H54 (cell line): ENCODE measurements at places on chromosomes 1 and 21.

DNA sequence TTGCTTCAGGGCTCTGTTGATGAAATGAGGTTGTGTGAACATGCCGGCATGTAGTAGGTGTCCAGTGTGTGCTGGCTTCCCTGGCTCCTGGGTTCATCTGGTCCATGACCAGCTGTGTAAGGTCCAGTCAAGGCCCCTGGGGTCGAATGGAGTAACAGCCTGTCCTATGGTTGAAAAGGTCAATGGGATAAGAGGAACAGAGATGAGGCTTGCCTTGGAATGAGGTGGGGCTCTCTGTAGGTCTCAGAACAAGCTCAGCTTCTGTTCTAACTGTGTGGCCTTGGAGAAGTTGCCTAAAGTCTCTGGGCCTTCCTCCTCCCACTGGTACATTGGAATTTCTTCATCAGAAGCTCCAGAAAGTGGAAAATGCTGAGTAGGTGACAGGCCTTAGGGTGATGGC, 26.6 kb downstream of the RPS6KA1 start:
- DNase-seq = no peak

- DNase-seq = no peak
Measured at GRCh38 chr1:66258404-66259105, 275.4 kb upstream of the SGIP1 start.

GRCh38 chr1:23194119-23194984, 22.9 kb downstream of the HTR1D start:
- DNase-seq = peak; percentile 48

DNA sequence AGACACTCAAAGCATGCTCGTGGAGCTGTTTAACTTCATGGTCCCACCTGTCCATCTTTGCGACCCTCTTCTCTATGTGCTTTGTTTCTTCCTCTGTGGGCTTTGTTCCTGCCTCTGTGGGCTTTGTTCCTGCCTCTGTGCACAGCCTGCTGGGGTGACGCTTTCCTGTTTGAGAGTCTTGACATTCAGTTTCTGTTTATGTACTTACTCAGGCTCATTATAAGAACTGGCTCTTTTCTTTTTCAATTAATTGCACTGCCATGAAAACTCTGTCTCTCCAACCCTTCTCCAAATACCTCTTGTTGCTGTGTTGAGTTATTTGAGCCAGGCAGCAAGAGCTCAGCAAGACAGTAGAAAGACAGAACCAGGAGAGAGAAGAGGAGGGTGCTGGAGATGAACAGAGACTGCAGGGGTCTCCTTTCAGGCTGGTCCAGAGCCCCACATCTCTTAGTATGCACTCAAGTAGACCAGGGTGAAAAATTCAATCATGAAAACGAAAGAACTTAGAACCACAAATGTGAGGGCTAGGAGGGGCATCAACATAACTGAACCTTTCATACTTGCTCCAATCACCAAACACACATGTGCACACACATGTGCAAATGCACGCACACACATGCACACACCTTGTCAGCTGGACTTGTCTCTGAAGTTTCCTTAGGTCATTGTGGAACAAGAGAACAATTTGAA, 88.3 kb upstream of the SGIP1 start:
- DNase-seq = no peak

- no peak for DNase-seq
Measured at GRCh38 chr21:34886240-34887104, 162.6 kb downstream of the RUNX1 start.

DNA sequence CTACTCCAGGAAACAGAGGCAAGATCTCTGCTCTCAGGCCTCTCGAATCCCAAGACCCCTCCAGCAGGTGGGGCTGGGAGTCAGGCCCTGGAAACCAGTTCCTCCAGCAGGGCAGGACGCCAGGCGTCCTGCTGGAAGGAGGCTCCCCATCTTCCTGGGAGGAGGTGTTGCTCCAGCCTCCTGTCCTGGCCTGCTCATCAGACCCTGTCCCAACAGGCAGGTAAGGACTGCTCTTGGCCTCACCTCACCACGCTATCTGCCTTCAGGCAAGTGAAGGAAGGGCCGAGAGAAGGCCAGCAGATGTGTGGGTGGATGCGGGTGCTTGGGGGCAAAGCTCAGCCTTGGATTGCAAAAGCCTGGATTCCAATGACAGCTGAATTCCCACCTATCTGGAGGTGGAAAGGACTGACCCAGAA, 82.9 kb downstream of the SSBP3 start:
- no peak for DNase-seq

DNA sequence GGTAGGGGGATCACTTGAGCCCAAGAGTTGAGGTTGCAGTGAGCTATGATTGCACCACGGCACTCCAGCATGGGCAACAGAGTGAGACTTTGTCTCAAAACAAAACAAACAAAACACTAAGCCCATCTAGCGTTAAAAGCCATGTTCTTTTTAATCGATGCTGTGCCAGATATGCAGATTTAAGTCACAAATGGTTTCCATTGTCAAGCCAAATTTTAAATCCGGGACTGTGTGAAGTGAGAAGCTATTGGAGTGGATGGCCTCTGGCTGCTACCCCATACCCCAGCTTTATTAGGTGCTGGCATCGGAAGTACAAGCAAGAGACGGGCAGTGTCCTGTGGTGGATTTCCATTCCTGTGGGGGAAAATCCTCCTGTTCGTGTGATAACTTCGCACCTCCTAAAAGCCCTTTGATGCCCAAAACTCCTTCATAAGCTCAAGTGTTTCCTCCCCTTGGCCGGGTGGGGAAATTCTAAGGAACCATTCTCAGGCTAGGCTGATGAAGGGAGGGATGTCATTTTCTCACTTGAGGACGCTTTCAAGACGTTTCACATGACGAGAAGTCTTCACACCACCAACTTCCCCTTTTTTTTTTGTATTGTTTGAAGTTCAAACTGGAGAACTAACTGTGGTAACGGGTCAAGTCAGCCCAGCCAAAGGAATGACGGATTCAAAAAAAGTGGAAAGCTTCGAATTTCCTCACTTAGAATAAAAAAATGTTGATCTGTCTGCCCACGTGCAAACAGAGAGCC, 140.8 kb downstream of the KAZN start:
- no peak for DNase-seq

DNA sequence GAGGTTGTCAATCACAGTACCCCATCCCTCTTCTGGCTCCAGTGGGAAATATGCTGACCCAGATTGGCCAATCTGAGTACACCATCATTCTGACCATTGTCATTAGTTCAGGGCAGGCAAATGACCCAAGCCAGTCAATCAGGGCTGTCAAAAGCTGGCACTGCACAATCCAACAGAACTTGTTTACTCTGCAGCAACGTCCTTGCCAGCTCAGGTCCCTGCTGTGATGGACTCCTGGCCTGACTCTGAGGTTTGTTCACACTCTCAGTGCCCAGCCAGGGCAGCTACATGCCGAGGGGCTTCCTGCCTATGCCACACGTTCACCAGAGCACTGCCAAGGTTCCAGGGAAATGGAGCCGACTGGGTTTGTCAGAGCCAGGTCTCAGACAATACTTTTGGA, 14.7 kb upstream of the OVAAL start:
- DNase-seq = no peak

DNA sequence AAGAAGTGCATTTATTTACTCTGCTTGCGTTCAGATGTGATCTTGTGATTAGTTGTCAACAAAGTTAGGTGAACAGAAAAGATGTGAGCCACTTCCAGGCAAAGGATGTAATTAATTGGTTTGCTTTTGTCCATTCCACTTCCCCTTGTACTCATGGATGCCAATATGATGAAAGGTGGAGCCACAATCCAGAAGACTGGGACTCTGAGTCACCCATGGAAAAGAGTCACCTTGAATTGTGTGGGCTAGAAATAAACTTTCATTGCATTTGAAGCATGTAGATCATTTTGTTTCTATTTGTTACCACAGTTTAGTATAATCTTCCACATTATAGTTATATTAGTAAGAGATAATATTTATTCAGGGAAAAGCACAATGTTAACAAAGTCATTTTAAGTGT, 684.2 kb downstream of the LTN1 start:
- no peak for DNase-seq

DNA sequence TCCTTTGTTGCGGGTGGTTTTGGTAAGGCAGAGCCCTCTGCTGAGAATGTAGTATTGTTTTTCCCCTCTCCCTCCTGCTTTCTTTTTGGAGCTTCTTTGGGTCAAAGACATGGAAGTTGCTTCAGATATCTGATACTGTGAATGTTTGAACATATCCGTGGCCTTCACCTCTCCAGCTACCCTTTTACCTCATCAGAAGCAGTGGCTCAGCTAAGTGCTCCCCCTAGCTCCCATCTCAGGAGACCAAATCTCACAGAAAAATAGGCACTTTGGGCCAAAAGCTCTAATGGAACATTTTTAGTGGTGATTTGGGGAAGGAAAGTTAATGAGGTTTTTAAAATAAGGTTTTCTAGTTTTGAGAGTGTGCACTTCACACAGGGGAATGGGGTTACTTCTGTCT, 6.3 kb downstream of the TMEM200B start:
- no peak for DNase-seq

DNA sequence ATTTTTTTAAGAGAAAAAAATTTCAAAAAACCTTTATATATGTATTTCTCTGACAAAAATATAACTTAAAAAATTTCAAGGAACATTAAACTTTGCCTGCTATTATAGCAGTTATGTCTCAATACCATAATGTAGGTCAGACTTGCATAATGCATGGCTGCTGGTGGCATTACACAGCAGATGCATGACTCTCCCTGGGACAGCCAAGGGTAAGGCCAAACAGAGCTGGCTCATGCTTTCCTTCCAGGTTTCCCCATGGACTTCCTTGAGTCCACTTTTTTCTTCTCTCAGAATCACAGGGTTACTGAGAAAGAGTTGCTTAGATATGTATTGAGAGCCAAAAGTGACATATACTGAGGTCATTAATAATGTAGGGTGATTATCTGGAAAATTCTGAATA, 43.7 kb downstream of the RHOU start:
- no peak for DNase-seq

- DNase-seq = no peak
Measured at GRCh38 chr1:31569596-31570173, 6.6 kb upstream of the TINAGL1 start.

DNA sequence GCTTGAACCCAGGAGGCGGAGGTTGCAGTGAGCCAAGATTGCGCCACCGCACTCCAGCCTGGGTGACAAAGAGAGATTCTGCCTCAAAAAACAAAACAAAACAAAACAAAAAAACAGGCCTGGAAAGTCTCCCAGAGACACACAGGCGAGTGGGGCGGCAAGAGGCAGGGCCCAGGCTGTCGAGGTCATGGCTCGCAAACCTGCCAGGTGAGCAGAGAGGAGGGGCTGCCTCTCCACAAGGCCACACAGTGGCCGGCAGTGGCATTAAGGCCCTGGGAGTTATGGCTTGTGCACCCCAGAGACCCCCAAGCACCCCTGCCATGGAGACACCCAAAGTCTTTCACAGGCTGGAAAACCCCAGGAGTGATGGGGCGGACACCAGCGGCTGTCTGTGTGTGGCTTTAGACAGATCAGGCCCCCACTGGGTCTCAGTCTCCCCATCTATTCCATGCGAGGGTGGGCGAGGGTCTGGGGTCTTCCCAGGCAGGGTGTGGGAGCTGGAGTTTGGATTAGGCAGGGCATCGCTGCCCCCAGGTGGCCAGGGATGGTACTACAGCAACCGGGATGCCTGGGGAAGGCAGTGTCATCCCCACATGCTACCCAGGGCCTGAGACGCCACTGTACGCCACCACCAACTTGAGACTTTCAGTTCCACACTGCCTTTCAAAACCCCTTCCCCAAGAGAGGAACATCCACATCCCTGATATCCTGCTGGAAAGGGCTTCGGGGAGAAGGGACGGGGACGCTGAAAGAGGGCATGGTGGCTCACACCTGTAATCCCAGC, 7.3 kb upstream of the CTRC start:
- no peak for DNase-seq

DNA sequence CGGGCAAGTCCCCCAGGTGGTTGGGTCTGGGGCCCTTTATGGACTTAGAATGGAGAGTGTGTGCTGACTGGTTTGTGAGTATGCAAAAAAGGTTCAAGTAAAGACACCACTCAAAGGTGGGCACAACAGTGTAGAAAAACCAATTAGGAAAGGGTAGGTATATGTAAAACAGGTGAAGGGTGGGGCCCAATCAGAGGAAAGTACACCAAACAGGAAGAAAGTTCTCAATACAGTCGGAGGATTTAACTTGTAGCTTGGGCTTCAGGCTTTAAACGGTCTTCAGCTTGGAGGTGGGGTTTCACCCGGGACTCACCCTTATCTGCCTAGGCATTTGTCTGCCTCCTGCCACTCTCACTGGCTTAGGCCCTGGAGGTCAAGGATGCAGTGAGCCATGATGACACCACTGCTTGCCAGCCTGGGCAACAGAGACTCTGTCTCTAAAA, 6.8 kb upstream of the PUM1 start:
- DNase-seq = no peak

- no peak for DNase-seq
Measured at GRCh38 chr1:84259989-84260388, 41.5 kb upstream of the SAMD13 start.

GRCh38 chr21:31489726-31490125, 145.7 kb upstream of the TIAM1 start:
- DNase-seq = no peak

DNA sequence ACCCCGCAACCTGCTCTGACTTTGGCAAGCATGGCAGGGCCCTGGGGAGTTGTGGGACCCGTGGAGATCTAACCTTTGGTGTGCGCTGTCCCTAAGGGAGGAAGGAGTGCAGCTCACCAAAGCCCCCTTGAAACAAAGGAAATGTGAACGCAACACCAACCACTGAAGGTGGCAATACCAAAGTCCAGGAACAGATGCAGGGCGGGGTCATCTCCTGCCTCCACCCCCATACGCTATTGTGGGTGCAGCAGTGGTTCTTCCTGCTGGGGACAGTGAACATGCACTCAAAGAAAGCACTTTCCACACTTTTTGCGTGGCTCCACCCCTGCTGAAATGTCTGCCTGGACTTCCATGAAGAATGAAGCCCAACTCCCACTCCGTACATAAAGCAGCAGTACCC, 93.0 kb downstream of the UBE2U start:
- no peak for DNase-seq

DNA sequence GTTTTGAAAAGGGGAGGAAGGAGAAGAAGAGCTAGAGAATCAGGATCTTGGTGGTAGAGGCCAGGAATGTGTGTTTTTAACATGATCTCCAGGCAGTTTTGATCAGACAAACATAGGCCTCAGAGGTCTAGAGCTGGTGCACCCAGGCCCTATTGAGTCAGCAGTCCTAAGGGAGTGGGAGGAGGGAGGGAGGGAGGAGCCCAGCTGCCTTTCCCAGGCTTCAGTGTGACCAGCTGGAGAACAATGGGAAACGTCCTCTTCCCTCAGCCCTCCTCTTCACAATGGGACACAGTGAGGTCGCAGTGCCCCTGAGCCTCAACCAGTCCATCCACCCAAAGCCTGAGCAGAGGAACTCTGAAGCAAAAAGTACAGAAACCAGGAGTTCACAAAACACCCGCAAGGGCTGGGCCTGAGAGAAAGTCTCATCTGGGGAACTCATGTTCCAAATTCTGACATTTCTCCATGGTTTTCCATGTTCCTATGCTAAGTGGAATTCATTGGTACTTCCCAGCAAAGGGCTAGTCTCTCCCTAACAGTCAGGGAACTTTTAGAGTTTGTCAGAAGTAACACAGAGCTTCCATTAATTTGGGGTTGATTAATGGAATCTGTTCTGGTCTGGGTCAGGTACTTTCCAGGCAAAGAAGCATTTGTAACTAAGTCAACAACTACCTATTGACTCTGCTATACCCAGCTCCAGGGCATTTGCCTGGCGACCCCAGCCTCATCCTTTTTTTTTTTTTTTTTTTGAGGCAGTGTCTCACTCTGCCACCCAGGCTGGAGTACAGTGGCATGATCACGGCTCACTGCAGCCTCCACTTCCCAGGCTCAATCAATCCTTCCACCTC, 37.5 kb downstream of the ELAPOR1 start:
- peak; percentile 60 for DNase-seq
